ENCODE measurements at places on chromosomes 11 and 22. TPM values are rescaled to one million over a fixed set of nuclear protein-coding genes. Genes with fewer than 3 reads are reported as not detected.

DNA sequence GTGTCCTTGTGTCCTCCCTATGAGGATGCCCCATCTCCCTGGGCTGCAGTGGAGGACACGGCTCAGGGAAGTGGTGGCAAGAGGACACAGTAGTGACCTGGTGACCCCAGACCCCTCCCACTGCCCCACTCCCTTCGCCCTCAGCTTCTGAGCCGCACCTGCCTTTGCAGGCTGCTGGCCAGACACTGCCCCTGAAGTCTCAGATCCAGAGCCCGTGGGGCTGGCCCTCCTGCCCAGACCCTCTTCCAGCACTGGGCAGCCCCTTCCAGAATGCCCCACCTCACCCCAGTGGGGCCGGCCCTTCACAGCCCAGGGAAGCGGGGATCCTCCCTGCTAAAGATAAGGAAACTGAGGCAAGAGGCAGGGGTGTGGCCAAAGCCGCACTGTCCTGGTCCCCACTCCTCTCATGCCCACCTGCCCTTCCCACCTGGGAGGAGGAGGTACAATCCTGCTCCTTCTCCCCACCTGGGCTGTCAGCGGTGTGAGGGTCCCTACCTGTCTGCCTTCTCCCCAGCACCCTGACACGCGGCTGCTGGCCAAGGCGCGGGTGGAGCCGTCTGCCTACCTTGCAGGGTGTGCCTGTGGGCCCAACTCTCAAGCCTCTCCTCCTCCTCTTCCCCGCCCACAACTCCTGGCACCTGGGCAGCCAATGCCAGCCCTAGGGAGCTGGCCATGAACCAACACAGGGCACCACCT, 17.3 kb downstream of the TRPM5 start:
- DNase-seq, result no peak

DNA sequence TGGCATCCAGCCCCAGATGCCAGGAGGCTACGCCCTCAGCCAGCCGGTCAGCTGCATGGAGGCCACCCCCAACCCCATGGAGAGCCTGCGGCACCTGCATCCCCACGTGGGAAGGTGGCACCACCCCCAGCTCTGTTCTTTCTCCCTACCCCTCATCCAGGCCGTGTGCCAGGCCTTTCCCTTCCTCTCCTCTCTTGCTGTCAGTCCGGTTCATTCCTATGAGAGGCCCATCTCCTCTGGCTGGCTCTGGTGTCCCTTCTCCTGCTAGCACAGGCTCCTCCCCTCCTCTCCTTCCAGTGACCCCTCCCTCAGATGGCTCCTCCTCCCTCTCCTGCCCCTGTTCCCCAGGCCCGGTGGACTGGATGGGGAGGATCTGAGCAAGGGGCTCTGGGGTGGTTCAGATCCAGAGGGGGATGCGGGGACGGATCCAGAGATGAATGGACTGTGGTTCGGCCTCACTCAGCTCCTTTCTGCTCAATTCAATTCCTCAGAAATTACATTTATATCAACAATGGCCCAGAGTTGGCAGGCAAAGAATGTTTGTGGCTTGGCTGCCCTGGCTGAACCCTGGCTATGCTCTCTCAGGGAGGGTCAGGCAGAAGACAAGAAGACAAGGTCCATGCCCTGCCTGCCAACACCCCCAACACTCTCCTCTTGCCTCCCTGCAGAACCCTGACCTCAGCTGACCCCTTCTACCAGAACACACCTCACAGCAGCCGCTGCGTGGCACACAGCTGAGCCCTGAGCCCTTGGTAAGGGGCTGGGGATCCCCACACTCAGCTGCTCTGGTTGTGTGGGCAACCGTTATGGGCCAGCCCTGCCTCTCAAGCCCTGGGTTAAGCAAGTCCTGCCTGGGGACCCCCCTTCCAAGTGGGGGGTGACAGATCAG, 18.5 kb upstream of the LRRC10B start:
- DNase-seq, result no peak

DNA sequence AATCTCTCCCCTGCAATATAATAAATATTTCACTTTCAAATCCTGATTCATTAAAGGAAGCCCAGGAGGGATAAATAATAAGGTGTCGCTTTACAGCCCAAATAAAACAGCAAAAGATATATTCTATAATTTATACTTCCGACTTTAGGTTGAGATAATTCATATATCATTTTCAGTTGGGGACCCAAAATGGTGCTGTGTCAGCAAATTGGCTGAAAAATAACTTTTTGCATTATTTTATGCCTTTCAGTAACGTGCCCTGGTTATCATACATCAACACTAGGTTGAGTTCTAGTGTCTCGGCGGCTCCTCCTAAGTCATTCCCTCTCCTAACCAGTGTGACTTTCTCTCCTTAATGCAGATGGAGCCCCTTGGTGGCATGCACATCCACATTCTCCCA, 278.2 kb downstream of the NXPE2 start:
- DNase-seq, result no peak

DNA sequence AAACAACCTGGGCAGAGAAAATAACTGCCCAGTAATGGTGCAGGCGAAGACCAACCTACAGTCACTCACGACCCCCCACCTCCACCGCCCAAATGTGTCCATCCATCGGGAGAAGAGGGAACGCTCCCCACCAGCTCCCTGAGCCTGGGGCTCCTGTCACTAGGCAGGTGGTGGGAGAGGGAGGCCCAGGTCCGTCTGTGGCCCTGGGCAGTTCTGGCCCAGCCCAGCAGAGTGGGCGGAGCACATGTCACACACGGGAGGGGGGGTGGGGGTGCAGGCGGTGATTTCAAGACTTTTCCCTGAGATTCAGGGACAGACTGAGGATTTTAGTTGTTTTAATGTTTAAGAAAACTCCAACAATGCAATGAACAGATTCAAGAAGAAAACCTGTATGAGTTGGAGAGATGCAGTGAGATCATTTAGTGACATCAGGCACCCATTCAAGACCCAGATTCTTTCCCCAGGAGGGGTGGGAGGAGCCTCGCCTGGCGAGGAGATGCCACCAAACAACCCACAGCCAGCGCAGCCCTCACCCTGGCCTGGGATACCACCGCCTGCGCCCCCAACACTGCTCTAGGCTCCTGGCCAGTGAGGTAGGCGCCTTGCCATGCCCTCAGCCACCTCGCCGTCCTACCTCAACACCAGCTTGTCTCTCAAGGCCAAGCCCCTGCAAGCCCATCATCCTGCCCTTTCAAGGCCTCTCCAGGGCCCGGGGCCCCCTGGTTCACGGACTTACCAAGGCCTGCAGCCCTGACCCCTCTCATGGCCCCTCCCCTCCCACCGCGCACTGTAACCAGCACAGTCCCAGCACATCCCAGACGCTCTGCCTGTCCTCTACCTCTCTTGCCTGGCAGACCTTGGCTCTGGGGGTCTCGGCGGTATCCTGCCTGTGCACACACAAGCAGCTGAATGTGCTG, 36.8 kb downstream of the TBX1 start:
- no peak for DNase-seq

DNA sequence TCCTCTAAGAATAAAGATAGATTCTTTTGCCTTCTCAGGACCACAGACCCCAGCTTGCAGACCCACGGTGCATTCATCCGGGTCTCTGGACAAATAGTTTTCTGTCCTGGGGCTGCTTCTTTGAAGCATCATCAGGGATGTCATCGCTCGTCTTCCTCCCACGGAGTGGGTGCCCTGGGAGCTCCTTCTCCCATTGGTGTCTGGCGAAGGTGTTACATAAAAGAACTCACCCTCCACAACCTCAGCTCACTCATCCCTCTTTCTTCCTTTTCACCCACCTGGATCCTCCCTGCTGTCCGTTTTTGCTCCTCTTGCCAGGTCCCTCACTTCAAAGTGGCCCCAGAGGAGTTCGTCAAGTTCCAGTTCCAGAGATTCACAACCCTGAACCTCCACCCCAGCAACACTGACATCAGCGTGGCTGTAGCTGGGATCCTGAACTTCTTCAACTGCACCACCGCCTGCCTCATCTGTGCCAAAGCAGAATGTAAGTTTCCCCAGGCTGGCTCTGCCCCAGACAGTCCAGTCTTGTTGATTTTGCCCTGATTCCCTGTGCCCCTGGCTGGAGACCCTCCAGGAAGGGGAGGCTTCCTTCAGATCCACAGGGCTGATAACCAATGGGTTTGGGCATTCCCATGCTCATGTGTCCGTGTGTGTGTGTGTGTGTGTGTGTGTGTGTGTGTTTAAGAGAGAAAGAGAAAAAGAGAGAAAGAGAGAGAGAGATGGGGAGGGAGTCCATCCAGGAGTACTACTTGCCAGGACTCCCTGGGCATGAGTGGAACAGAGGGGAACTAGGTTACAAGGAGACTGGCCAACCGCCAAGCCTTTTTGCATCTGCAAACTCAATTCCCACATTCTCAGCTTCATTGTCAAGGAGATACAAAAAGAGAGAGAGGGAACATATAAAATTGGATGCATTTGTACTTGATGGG, 204.2 kb upstream of the TBCEL start:
- DNase-seq, result no peak

GRCh38 chr11:2631161-2631560, 68.6 kb downstream of the KCNQ1OT1 start:
- DNase-seq, result no peak

The ST13 gene
- polyA plus RNA-seq, result 488 TPM

The NAV2 gene
- 14.5 TPM for polyA plus RNA-seq

The SUSD2 gene
- polyA plus RNA-seq, result 9.3 TPM

The RAB36 gene
- 13.0 TPM for polyA plus RNA-seq
